AG04450 (cell line): ENCODE measurements at places on chromosomes 1 and 21. TPM values are rescaled to one million over a fixed set of nuclear protein-coding genes. Genes with fewer than 3 reads are reported as not detected.

DNA sequence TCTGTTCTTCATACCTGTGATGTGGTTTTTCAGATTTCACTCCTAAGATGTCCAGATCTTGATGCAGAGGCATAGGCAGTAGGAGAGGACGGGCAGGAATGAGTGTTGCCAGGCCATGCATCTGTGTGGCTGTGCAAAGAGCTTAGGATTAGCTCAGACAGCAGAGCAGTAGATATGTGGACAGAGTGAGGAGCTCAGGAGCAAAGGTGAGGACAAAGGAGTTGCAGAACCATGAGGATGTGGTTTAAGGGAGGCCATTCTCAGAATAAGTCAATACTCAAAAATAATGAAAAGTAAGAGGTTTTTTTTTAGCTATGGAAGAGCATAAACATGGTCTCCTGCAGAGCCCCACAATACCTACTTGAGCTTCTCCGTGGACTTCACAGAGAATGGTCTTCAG lies 158.3 kb downstream of the HHAT start:
- DNase-seq = no peak

The ERMAP gene
- 16.1 and 18.2 TPM in 2 replicates for polyA plus RNA-seq

- DNase-seq = no peak
These were observed 128.4 kb upstream of the NGF start for GRCh38 chr1:115466433-115466832.

DNA sequence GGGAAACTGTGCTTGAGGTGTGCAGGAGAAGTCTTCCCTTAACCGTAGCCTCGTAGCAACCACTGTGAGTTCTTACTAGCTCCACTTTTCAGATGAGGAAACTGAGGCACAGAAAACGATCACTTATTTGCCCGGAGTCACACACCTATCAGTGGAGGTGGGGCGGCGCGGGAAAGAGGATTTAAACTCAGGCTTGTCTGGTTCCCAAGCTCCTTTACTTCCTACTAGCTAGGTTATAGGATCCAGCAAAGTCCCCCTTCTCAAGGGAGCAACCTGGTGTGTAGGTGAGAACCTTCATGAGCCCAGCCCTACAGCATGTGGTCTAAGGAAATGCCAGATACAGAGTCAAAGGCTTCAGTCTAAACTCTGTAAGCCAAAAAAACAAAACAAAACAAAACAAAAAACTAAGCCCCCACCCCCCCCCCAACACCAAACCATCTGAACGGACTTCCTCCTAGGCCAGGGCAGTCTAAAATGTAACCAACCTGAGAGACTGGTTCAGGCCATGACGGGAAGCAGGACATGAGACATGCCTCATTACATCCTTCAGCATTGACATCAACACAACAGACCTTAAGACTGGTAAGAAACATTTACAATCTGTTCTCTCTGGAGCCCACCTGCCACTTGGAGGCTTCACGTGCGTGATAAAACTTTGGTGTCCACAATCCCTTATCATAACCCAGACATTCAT lies 709 bp upstream of the FBXO42 start:
- no peak for DNase-seq

The C1orf115 gene
- 0.05 and 0.06 TPM in 2 replicates for polyA plus RNA-seq

- no peak for DNase-seq
These were observed 55.2 kb upstream of the C1orf174 start for GRCh38 chr1:3955196-3955772.

DNA sequence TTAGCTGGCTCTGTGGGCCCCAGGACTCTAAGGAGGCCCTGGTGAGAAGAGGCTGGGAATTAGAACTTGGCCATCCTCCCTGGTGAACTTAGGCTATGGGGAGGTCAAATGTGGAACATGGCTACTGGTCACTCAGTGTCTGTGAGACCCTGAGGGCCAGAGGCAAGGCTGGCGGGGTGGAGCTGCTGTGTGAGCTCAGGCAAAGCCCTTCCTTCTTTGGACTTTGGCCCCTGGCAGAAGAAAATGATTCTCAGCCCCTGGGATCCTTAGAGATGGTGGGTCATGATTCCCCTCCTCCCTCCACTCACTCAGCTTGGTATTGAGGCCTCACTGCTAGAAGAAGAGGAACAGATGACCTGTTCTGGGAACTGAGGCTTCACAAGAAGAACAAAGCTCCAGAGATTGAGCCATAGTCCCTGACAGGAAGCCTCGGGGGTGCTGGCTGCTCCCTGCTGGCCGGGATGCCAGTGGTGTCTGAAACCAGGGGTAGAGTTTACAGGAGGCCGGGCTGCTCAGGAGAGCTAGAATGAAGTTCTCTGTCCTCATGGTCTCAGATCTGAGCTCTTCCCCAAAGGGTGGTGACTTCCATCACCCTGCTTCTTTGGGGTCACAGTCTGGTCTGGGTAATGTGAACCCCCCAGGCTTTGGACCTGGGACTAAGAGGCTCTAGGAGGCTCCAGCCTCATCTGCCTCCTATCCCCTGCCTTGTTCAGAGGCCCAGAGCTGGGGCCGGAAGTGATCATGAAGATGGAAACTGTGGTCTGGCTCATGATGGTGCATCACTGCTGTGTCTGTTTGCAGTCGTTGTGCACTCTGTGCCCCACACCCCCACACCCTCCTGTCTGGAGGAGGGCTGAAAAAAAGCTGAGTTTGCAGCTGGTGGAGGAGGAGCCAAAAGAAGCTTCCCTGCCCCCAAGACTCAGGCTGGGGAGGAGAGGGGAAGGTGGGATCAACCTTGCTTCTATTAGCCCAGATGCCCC lies 905 bp downstream of the BTBD19 start:
- DNase-seq = no peak

The AMY2A gene
- polyA plus RNA-seq = not detected in 2 replicates

DNA sequence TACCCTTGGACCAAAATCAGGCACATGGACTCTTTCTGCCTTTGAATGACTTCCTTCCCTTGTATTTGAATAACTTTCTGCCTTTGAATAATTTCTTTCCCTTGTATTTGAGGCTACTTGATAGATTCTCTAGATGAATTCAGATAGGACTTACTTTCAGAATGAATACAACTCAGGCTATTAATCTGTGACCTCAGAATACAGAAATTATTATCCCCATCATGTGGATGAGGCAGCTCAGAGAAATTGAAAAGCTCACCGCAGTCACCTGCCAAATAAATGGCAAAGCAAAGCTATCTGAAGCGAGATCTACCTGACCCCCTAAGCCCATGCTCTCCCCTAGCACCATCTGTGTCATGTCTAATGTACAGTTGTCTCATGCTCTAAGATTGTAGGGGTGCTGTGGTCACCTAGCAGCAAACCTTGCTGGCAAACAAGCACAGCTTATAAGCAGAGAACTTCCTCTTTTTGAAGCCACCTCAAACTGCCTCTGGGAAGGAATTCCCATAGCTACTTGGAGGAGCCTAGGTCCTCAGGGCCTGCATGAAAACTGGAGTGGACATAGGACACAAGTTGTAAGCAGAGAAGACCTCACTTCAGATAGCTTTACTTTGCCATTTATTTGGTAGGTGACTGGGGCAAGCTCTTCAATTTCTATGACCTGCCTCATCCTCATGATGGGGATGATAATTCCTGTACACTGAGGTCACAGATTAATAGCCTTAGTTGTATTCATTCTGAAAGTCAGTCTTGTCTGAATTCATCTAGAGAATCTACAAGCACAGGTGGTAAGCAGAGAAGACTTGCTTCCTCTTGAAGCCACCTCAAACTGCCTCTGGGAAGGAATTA lies 66.1 kb downstream of the FASLG start:
- DNase-seq = no peak

- DNase-seq = no peak
These were observed 13.7 kb upstream of the MIIP start for GRCh38 chr1:12005488-12006166.

DNA sequence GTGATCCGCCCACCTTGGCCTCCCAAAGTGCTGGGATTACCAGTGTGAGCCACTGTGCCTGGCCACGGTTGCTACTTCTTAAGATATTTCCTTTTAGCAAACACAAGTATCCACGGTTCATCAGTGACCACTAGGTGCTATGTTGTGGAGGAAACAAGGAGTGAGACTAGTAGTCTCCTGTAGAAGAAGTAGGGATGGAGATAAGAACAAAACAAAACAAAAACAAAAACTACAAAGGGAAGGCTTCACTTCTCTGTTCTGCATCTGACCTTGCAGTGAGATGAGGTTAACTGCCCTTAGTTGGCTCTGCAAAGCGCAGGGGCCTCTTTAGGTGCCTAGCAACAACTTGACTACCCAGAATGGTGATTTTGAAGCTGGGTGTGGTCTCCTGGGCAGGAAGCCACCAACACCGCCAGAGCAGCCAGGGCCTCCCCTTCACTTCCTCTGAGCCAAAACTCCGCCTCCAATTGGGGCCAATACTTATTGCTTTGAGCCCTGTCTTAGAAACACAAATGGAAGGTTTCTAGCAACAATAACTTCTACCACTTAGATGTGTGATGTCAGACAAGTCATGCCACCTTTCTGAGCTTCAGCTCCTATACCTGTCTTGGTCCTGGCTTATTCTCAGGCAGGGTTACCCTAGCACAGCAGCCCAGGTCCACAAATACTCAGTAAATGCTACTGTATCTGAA lies 12.8 kb upstream of the CDC42 start:
- DNase-seq = no peak

GRCh38 chr1:209150114-209150513 lies 433.4 kb upstream of the CAMK1G start:
- DNase-seq = peak; percentile 1
